Putamen (tissue), 1 donor: ENCODE measurements at places on chromosomes 12 and 14.

GRCh38 chr14:23413681-23414080 lies 5.6 kb upstream of the MYH6 start:
- DNase-seq: no peak

DNA sequence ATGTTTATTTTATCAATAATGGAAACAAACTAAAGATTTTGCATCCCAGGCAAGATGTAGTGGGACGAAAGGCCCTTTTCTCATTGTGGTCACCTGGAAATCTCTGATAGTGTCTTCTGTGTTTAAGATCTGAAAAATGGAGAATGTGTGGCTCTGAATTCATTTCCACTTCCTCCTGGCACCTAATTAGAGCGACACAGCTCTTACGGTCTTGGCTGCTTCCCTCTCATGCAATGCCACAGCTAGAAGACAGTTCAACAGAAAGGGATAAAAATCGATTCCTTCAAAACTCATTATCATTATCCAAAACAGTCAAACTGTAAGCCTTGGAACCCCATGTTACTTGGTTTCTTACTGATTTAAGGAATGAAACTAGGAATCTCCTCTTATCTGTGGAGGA lies 9.3 kb downstream of the ST8SIA1 start:
- DNase-seq: no peak

DNA sequence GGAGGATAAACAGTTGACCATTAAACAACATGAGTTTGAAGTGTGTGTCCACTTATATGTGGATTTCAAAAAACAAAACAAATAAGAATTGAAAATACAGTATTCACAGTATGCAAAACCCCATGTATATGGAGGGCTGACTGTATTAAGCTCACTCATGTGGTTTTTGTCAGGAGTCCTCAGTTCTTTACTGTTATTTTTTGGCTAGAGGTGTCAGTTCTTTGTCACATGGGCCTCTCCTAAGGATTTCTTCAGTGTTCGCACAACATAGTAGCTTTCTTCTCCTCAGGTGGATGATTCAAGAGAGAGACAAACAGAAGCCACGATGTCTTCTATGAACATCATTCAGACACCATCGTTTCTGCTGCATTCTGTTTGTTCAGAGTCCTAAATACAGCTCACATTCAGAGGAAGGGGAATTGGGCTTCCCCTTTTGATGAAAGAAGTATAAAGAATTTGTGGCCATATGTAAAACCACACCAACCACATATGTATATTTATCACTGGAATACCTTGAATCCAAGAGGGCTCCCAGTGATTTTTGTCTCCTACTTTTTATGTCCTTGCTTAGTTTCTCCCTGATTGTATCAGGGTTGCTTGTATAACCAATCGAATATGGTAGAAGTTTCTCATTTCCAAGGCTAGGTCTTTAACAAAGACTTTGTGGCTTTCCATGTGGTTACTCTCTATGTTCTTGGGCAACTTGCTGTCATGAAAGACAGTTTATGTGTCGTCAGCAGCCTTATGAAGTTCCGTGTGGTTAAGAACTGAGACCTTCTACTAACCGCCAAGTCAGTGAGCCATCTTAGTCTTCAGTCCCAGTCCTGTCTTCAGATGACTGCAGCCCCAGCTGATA lies 18.9 kb downstream of the MNAT1 start:
- DNase-seq: no peak

- no peak for DNase-seq
These were observed 153.1 kb downstream of the ANO6 start for GRCh38 chr12:45368841-45369489.

DNA sequence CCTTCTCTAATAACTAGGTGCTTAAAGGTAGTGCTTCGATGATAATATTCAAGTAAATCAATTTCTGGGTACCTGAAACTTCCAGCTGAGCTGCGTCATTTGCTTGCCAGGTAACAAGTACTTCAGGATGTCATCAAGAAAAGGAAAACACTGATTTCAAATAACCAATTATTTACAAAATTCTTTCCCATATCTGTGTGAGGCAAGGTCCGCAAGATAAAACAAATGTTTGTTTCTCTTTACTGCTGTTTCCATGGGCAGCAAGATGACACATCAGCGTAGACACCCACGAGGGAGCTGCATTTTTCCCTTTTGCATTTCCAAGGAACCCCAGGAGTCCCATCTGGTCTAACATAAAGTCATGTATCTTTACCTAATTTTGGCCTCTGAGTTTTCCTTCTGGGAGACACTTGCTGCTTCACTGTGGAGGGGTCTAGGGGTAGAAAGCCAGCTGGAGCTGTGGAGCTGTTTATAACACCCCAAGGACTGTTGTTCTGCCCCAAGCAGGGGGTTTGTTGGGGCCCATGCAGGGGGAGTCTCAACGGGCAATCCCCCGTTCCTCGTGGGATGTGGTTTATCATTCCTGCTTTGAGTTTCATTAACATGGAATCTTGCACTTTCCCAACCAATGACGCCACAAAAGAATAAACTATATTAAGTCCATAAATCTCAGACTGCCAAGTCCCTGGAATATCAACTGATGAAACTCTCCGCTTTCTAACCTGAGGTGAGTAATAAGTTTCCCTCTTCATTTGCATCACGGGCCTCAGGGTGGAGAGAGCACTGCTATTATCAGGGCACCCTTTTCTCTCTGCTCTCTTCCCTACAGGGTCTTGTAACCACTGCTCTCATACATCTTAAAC lies 112.8 kb upstream of the PELI2 start:
- DNase-seq: no peak

DNA sequence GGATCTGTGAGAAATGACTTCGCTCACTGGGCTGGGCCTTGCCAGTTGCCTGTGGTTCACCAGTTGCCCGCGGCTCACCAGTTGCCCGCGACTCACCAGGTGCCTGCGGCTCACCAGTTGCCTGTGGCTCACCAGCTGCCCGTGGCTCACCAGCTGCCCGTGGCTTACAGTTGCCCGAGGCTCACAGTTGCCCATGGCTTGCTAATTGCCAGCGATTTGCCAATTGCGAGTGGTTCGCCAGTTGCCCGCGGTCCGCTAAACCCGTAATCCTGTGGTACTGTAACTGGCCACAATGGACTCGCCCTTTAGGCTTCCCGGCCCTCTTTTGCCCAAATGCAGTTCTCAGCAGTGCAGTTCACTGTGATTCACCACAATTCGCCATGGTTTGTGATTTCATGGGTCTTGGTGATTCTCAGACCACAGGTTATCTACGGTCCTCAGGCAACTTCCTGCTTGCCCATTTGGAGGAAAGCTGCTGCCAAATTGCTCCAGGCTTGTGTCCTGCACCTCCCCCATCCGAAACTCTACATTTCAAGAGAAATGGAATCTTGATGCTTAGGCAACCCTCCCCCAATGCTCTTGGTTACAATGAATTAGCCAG lies 15.0 kb upstream of the MEG3 start:
- no peak for DNase-seq

DNA sequence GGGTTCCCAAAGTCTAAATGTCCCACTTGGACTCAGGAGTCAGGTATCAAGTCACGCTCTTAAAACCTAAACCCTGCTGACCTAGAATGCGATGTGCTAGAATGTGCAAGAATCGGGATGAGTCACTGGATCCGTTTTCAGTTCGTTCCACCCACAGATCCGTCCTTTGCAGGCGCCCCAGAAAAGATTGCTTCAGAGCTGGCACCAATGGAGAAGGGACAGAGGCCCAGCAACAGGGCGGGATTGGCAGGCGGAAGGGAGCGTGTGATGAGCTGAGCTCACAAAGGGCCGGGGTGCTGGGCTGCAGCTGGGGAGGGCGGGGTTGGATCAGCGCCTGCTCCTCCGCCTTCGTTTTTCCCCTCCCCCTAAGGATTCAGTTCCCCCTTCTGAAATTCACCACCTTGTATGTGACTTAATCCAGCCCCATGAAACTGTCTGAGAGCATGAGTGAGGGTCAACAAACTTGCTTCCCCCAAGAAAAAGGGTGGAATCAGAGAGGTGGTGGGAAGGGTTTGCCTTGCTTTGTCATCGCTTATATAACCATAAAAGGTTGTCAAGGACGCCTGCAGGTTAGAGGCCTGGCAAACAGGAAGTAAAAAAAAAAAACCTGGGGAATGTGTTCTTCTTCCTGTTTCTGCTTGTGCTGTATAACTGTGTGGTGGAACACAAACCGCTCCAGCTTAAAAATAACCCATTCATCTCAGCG lies 2.8 kb upstream of the UBC start:
- DNase-seq: peak; percentile 100

GRCh38 chr14:74622257-74622656 lies 10.2 kb upstream of the LTBP2 start:
- DNase-seq: no peak

GRCh38 chr14:102539544-102540314 lies 30.2 kb upstream of the ANKRD9 start:
- no peak for DNase-seq

DNA sequence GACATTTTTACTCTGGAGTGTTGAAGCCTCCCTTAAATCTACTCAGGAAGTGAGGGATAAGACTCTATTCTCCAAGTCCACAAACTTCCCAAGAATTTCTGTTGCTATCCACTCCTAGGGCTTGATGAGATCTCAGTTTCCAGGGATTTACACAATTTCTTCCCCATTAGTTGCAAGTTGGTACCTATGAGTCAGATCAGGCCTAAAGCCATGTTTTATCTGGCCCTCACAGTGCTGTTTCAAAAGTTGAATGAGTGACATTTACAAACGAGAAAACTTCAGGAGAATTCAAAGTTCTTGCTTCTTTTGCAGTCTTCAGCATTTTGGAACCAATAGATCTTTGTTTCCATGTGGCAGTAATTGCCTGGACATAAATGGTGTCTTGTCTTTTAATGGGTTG lies 156.4 kb upstream of the SYT10 start:
- DNase-seq: no peak

DNA sequence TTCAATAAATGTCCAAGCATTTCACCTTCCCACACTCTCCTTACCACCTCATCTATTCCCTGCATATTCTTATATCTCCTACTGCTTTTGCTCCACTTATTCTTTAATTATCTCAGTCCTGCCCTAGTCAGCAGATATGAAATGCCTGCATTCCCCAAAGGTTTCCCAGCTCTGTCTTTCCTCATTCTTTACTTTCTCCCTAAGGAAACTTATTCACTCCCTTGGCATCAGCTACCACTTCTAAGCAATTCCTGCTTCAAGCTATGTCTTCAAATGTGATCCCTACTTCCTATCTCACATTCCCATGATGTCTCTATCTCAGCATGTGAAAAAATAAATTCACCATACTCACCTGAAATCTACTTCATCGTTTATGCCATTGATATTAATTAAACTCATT lies 111.8 kb downstream of the CAPZA3 start:
- no peak for DNase-seq

GRCh38 chr14:41490323-41490722 lies 116.4 kb upstream of the LRFN5 start:
- DNase-seq: no peak

- no peak for DNase-seq
These were observed 716.6 kb downstream of the BCL11B start for GRCh38 chr14:98555440-98555839.

DNA sequence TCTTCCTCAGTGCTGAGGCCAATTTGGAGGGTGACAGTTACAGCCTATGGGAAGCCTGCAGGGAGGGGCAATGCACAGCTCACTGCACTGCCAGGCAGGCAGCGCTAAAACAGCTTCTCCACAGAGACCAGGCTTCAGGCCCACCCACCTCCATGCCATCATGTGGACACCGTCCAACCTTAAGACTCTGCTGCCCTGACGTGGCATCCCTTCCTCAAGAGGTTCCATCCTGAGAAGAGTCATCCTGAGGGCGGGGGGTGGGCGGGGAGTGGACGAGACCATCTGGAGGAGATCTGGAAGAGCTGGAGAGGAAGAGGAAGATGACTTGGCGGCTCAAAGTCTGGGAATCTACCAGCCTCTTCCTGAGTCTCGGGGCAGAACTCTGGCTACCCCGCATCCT lies 8.4 kb upstream of the ACVRL1 start:
- no peak for DNase-seq

- DNase-seq: no peak
These were observed 136.9 kb upstream of the CNOT2 start for GRCh38 chr12:70106347-70106746.

DNA sequence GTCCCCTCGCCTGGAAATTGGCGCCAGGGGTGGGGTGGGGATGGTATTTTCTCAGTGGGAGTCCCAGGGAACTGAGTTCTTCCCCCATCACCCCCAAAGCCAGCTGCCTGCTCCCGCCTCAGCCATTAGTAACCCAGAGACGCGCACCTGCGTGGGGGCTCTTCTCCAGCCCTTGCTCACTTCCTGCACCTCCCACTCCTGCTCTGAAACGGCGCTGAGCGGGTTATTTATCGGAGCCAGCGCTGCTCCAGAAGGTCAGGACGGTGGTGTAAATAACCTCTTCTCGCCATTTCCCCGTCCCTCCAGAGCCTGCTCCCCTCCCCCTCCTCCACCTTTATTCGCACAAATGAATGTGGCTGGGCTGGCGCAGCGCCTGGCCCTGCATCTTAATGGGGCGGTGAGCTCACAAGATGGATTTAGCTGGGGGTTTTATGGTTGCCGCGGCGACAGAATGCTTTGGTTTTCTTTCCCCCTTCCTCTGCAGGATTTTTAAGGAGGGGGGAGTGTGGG lies 12.2 kb downstream of the GPR84 start:
- DNase-seq: no peak

GRCh38 chr14:95774265-95775160 lies 60.6 kb upstream of the TCL1A start:
- peak; percentile 16 for DNase-seq
